ENCODE measurements at places on chromosomes 11 and 22.

- no peak for DNase-seq
These were observed 10.6 kb upstream of the PPP6R3 start for GRCh38 chr11:68449951-68450350.

DNA sequence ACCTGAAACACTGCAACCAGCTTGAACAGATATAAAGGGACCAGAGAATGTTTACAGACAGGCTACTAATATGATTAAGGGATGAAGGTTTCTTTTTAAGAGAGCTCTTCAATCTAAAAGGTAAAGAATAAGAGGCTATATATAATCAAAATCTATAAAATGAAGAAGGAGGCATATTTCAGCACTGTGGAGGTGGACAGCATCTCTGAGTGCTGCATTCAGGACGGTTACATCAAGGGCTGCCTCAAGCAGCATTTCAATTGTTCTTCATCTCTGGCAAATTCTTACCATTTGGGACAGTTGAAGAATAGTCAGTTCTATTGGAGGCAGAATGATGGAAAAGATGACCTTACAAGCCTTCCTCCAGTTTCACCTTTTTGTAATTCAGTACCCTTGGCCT is 139.6 kb upstream of the LMO1 start:
- DNase-seq: no peak

DNA sequence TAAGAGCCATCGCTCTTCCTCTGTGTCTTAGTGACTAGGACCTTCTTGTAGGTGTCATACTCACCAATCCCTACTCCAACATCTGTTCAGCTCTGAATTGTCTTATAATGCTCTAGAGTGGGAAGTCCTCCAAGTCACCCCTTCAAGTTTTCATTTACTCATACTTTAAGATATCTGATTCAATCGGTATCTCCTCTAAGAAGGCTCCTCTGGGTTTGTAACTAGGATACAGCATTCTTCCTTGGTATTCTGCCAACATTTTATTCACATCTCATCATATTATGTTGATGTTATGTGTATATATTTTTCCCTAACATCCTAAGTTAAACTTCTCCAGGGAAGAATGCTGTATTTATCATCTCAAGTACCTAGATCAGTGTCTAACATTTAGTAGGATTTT is 662.1 kb downstream of the NTM start:
- no peak for DNase-seq

DNA sequence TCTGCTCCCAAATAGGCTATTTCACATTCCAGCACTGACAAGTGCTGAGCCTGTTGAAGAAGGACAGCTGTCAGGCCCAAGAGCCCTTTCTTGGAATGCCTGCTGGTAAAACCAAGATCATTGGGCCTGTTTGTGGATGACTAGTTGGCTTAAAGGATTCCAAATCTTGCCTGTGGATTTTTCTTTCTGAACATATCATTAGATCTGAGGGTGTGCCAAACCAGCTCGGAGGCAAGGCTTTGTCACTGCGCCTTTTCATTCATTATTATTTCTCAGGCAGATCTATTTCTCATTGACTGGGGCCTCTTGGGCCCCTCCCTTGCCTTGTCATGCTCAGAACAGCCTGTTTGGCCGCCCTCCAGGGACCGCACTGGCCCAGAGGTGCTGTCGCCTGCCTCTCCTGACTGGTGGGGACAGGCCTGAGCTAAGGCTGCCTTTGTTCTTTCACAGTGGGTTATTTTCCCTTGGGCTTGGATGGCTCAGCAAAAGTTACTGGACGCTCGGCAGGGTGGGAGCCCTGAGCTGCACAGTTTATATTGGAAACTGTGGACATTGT is 222.7 kb upstream of the SESN3 start:
- no peak for DNase-seq

GRCh38 chr11:123216249-123216648 is 21.2 kb upstream of the CLMP start:
- DNase-seq: no peak

DNA sequence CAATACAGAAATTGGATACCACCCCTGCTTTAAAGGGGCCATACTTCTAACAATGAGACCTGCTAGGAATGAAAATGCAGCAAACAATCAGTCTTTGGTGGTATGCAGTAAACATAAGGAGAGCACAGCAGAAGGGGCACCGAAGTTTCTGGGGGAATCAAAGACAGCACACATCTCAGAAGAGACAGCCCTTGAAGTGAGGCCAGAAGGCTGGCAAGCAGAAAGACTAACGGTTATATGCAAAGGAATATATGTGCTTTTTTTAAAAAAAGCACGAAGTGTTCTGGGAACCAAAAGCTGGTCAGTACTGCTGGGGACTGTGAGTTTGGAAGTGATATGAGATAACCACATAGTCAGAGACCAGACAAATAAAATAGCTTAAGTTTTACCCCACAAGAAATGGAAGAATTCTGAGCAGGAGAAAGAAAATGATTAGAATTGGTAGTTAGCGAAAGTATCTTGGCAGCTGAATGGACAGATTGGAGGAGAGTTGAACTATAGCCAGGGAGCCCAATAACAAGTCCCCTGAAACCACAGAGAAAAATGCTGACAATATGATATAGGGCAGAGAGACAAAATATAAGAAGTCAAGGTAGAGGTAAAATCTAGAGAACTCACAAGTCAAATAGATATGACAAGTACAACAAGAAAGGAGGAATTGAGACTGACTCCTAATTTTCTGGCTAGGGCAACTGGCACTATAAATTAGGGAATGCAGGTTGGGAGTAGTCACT is 125.7 kb downstream of the MRTFA start:
- no peak for DNase-seq

GRCh38 chr11:8808226-8808585 is 102.8 kb upstream of the AKIP1 start:
- DNase-seq: no peak

- no peak for DNase-seq
These were observed 86.8 kb downstream of the TEAD1 start for GRCh38 chr11:12761029-12761428.

- DNase-seq: no peak
These were observed 22.2 kb downstream of the CASP5 start for GRCh38 chr11:105000797-105001196.

GRCh38 chr11:61754534-61755482 is 2.4 kb downstream of the MYRF start:
- DNase-seq: no peak

DNA sequence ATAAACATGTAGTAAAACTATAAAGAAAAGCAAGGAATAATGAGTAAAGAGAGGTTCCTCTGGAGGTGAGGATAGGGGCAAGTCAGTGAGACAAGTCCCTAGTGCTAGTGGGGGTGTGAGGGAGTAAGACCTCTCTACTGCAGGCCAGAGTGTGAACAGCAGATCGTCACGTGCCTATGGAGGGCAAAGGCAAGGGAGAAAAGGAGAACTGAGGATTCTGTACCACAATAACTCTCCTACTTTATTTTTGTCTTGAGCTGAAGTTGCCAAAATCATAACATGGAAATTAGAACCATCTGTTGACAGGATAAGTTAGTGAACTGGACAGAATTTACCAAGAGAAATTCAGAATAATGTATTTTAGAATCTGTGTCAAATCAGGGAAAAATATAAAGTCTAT is 77.6 kb downstream of the ENTHD1 start:
- no peak for DNase-seq

DNA sequence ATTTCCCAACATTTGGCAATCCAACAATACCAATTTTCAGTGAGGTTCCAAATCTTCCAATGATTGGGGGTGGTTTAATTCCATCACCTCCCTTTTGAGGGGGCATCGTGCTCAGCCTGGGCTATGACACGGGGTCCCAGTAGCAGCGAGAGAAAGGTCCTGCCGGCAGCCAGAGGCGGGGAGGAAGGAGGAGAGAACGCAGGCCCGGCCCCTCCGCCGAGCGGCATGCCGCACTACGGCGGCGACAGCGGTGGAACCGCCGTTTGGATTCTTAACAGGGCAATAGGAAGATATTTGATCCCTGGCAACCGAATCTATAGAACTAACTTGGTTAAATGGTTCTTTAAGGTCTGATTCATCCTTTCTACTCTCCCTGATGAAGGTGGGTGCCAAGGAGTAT is 18.3 kb upstream of the NDUFA6 start:
- no peak for DNase-seq

DNA sequence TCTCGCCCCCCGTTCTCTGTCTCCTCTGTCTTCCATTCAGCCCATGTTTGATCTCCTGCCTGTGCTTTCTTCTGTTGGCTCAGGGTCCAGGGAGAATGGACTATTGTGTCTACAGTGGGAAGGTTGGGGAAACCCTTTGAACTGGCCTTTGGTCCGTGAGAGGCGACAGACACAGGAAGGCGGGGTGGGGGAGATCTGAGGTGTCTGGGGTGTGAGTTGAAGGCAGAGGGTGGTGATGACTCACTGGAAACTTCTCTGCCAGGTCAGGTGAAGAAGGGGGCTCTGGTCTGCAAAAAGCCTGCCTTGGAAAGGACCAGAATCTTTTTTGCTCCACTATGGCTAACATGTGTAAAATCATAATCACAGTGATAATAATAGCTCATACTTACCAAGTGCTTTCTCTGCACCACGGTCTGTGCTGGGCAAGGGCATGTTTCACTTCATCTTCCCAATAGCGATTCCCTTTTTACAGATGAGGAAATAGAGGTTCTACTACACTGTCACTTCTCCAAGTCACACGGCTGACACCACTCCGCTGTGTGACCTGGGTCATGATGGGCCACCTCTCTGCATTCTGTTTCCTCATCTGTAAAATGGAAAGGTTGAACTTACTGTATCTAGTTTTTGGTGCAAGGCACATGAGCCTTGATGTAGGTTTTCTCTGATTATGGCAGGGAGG is 99.8 kb upstream of the ALX4 start:
- DNase-seq: no peak

GRCh38 chr11:106415510-106415909 is 338.0 kb downstream of the AASDHPPT start:
- DNase-seq: no peak

- DNase-seq: no peak
These were observed 155.5 kb downstream of the SHANK2 start for GRCh38 chr11:71096751-71097388.

DNA sequence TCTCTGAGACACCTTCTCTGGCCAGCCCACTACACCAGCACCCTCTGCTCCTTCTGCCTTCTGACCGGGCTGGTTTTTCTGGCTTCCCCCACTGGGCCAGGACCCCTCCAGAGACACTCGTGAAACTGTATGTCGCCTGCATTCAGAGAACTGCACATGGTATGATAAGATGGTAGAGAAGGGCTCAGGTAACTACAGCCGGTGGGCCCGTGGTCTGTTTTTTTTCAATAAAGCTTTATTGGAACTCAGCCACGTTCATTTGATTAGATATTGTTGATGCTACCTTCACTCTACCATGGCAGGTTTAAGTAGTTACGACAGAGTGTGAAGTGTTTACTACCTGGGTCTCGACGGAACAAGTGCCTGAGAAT is 514.0 kb downstream of the TBC1D22A start:
- no peak for DNase-seq

- DNase-seq: no peak
These were observed 470.5 kb downstream of the MIAT start for GRCh38 chr22:27127911-27128310.

DNA sequence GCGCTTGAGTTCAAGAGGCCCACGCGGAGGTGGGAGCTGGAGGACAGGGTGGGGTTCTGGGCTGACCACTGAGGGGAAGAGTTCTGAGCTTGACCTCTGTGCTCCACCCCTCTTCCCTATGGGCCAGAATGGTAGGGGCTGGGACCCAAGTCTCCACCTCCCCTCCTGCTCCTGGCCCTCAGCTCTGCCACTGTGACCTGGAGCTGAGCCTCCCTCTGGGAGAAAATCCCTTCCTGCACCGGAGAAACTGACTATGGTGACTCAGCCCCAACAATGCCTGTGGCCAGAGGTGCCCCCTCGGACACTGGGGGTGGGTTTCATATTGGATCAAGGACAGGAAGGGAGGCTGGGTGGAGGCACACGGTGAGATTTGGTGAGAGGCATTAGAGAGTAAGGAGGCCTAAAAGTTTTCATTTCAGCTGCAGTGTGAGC is 23.0 kb downstream of the RELT start:
- no peak for DNase-seq

- no peak for DNase-seq
These were observed 8.8 kb upstream of the LINC01488 start for GRCh38 chr11:69472541-69473275.

DNA sequence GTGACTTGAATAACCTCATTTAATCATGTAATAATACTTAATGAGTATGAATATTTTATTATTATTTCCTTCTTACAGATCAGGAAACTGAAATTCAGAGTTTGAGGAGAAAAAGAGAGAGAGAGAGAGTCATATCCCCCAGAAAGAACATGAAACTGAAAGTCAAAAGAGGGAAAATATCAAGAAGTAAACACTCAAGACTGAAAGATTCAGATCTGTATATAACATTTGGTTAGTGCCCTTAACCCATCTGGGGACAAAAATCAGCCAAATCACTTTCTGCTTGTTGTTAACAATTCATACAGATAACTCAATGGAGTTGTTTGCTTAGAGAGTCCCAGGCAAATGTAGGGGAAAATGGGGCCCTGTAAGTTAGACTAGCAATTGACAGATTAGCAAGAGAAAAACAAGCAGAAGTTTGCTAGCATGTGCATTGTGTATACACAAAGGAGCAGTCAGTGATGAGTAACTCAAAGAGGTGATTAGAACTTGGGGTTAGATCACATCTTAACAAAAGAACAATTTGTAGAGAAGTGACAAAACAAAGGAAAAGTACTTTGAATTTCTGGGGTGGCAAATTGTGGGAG is 25.9 kb upstream of the MMP13 start:
- DNase-seq: no peak
